ENCODE measurements at places on chromosomes 7 and 10.

- DNase-seq = no peak
Measured at GRCh38 chr10:50501924-50502452, 121.8 kb downstream of the SGMS1 start.

DNA sequence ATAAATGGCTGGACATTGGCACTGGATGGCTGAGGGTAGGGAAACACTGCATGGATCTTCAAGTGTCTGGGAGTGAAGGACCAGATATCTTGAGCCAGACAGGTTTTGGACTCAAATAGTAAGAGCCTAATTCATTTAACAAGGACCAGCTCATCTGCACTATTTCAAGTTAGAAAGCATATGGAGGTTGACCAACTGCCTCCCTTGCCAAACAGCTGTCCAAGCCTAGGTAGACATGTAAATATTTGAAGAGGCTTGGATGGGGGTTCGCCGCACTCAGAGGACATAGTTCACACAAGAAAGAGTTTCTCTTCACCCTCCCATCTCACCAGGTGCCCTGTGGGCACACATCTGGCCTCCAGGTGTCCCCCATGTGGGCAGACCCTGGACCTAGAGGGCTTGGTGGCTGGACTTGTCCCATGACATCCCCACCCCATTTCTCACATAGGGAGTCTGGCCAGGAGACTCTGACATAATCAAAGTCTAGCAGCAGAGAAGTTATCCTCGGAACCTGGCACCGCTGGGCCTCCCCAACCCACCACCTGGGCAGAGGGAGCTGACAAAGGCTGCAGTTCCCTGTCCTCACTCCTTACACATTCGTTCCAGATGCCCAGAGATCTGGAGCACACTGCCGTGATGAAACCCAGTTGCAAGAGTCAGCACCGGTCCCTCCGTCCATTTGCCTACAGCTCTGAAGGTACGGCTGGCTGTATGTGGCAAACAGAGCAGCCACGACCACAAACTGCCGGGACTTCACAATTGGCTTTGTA, 116.9 kb upstream of the GDF10 start:
- DNase-seq = no peak

DNA sequence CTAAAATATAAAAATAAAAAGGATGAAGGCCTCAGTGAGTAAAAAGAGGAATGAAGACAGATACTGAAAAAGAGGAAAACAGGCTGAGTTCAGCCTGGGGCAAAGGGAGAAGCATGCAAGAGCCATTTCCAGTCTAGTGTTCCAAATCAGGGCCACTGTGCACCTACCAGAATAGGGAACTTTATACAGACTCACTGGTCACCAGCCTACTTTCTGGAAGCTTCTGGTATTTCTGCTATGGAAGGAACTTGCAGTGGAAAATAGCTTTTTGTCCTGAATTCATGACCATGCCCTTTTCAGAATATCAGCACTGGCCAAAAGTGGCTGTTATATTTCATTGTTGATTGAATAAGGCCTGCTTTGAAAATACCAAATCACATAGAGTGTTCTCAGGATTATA, 28.8 kb downstream of the ABRAXAS2 start:
- no peak for DNase-seq

GRCh38 chr10:77348751-77349150, 288.9 kb downstream of the KCNMA1 start:
- no peak for DNase-seq

DNA sequence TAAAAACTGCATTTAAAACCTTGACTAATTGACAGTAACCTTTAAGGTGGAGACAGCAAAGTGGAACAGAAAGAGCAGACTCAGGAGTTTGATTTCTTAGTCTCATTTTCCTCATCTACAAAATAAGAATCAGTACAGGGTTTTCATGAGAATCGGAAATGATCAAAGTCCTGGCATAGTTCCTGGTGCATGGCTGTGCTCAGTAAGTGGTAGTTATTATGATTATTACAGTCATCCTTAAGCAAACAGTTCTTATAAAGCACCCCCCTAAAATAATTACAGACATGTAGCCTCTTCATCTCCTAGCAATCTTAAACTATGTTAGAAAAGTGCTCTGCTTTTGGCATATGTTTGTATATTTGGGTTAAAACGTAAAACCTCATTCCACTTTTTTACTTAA, 18.0 kb downstream of the NEBL start:
- no peak for DNase-seq

- no peak for DNase-seq
Measured at GRCh38 chr7:50718311-50718710, 64.4 kb downstream of the GRB10 start.

DNA sequence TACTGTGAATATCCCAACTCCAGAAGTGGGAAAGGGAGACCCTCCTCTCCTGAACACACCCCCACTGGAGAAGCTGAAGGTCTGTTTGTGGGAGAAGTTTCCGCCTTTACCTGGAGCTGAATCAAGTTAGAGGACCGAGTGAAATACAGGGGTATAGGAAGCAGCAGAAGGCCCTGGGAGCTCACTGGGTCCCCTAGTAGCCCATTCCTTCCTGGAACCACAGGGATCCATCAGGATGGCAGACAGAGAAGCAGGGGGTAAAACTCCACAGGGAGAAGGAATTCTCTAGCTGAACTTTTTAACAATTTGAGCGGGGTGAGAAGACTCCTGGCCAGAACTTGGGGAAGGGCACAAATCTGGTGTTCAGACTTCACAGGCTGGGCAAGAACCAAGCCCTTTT, 275.8 kb downstream of the GRID1 start:
- no peak for DNase-seq
